Mesenteric fat pad (tissue), 1 donor: ENCODE measurements at places on chromosomes 7 and 10. TPM values are rescaled to one million over a fixed set of nuclear protein-coding genes. Genes with fewer than 3 reads are reported as not detected.
A peak's percentile ranks its signal among the peaks of the same experiment; 100 is the strongest.

DNA sequence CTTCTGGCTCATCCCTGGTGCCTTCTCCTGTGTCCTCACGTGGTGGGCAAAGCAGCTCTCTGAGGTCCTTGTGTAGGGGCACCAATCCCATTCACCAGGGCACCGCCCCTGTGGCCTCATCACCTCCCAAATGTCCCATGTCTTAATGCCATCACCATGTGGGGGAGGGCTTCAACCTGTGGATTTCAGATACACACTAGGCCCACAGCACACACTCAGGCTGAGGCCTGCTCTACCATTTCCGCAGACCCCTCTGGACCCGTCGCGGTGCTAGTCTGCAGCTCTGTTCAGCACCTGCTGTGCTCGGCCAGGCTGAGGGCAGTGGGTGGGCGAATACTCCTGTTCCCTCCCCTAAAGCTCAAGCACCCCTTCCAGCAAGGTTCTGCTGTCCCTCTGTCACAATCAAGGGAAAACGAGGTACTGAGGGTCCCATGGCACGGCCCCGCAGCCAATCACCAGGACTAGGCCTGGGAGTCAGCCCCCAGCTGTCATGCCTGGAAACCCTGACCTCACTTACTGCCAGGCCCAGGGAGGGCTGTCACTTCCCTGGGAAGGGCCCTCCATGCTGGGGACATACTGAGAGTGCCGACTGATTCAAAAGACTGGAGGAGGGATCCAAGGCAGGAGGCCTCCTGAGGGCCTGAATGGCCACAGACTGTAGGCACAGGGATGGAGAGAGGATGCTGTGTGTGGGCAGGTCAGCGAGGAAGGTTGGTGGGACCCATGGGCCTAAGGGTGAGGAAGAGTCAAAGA, 123.8 kb upstream of the RET start:
- peak; percentile 76 for DNase-seq

GRCh38 chr10:74683621-74684364, 142.6 kb upstream of the KAT6B start:
- DNase-seq: no peak

DNA sequence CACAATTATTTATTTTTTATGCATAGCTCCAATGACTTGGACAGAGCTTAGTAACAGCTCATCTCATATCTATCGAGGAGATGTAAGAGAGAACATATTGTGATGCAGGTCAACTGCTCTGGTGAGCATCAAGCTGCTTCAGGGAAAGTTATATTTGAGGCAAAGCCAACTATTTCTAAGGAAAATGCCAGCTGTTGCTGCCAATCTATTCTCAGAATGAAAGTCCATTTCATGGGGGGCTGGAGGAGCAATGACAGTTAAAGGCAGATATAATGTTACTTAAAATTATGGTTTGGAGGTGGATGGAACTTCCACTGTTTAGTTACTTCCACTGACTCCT, 424.8 kb downstream of the KIF20B start:
- DNase-seq: no peak

GRCh38 chr7:28658381-28658780, 246.1 kb downstream of the CREB5 start:
- DNase-seq: no peak

- DNase-seq: no peak
Measured at GRCh38 chr10:65556006-65556405, 1369.8 kb upstream of the LRRTM3 start.

DNA sequence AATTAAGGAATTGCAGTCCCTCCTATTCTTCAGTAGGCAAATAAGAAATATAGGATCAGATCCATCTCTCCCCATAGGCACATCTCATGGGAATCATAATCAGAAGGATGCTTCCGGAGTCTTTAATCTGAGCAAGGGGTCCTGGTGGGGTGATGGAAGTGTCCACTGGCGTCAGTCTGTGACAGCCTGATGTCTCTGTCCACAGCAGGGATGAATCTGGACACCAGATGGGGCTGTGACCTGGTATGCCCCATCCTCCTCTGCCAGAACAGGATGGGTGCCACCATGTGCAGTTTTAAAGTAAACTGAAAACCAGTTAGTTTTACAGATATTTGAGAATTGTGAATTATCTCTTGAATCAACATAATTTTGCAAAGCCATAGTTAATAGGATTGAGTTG, 148.7 kb downstream of the C1GALT1 start:
- DNase-seq: no peak

DNA sequence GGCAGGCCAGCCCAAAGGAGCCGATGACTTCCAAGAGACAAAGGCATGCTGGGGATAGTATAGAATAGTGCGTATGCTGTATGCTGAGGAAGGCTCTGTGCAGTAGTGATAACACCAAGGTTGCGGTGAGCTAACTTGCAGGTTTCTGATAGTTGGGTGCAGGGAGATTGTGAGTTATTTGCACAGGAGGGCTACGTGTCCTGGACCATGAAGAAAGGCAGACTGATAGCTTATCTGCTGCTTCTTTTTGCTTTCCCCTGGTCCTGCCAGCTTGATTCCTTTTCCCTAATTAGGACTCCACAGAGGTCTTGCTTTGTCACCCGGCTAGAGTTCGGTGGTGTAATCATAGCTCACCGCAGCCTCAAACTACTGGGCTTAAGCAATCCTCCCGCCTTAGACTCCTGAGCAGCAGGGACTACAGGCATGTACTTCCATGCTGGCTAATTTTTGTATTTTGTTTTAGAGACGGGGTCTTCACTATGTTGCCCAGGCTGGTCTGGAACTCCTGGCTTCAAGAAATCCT, 43.9 kb upstream of the ARHGAP12 start:
- no peak for DNase-seq

GRCh38 chr10:102396730-102397151, 1.2 kb downstream of the NFKB2 start:
- DNase-seq: no peak

GRCh38 chr7:47895026-47895425, 53.2 kb downstream of the PKD1L1 start:
- no peak for DNase-seq

DNA sequence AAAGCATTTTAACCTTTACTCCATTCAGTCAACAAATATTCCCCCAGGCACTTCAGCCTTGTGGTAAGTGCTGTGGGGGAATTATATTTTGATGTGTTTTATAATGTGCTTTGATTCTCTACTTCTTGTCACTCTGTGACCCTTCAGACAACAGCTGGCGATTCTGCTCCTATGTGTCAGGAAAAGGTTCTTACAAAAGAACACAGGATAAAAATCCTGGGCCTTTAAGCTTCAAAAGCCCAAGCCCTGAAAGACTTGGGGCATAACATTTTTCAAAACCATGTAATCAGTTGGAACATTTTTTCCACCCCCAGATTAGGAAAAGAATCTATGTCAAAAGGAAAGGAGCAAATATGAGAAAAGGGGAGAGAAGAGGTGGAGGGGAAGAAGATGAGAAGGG, 37.8 kb upstream of the LRRC17 start:
- no peak for DNase-seq

DNA sequence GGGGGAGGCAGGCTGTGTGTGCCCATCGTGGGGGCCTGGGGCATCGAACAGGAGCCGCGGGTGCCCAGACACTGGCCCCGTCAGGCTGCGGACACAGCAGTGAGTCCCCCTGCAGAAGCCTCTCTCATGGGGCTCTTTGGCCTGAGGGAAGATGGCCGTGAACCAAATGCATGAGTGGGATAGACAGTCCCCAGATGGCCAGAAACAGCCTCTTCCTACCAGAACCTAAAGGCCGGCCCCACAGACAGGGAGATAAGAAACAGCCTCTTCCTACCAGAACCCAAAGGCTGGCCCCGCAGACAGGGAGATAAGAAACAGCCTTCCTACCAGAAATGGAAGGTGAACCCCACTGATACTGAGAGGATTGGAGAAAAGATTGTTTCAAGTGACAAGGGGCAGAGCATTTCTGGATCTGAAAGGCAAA, 16.6 kb downstream of the IDI2 start:
- DNase-seq: no peak

The CRPPA gene
- total RNA-seq: 2.2 TPM

The TBRG4 gene
- 49.8 TPM for total RNA-seq

The GNGT1 gene
- total RNA-seq: not detected

The INHBA gene
- 1.00 TPM for total RNA-seq

The CHN2 gene
- total RNA-seq: 11.0 TPM

The SLC13A1 gene
- total RNA-seq: not detected

The ATAD1 gene
- total RNA-seq: 49.9 TPM

The TIAL1 gene
- 97.6 TPM for total RNA-seq

The KIAA1217 gene
- 74.8 TPM for total RNA-seq

The PRLHR gene
- total RNA-seq: not detected
